ENCODE measurements at places on chromosomes 7 and 10.

DNA sequence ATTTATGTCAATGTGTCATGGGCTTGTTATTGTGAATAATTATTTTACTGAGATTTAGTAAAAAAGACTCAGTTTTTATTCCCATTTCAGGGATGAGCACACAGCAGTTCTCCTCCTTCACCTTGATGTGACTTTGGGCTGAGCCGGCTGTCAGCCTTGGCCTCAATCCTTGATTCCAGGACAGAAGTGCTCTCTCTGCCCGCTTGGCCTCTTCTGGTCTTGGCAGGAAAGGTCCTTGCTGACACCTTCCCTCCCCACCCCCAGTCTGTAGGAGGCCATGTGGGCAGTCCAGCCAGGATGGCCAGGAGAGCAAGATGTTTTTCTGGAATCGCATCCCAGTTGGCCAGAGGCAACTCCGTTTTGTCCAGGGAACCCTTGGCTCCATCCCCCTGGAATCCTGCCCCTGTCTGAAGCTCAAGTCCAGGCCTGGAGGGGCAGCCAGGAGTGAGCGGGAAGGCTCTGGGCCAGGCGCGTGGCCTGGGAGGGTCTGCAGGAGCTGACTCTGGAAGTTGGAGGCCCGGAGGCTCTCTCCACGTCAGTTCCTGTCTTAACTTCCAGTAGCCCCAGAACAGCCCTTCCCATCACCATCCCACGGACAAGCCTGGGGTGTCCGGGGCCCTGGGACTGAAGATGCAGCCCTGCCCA, 100.9 kb downstream of the PDGFA start:
- no peak for DNase-seq

GRCh38 chr10:15740261-15740660, 20.5 kb upstream of the ITGA8 start:
- no peak for DNase-seq

DNA sequence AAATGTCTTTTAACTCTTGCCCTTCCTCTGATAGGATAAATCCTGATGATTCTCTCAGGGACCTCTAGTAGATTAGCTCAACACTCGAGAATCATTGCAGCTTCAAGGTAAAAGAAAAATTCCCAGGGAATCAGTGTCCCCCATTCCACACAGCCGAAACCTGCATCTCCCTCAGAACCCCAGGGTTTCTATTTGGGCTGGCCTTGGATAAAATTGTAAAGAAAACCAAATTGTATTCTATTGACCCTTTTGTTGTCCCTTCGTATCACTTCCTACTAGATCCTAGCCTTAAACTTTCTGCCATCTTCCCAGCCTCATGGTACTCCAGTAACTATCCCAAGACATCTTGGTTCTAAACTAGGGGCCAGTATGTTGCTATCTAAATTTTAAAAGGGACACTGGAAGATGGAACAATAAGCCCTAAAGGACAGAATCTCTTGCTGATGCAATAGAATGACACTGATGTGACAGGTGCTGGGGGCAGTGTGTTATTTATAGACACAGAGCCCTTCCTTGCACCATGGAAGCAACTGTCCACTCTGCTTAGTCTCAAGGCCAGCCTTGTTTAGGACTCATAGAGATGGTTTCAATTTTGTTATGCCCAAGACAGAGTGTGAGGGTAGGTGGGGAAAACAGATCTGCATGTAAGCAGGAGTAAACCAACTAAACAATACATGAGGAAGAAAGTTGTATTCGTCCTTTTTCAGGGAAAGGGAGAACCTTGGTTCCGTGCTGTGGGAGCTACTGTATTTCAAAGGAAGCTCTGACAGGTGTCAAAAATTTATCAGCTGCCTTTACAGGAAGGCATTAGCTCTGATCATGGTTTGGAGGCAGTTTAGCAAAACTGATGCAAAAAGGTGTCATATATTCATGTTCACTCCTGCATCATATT, 7.6 kb downstream of the ASB15 start:
- no peak for DNase-seq

GRCh38 chr7:68015122-68015977, 1018.7 kb downstream of the TYW1 start:
- no peak for DNase-seq

GRCh38 chr7:72321081-72321480, 91.1 kb downstream of the CALN1 start:
- DNase-seq, result no peak

DNA sequence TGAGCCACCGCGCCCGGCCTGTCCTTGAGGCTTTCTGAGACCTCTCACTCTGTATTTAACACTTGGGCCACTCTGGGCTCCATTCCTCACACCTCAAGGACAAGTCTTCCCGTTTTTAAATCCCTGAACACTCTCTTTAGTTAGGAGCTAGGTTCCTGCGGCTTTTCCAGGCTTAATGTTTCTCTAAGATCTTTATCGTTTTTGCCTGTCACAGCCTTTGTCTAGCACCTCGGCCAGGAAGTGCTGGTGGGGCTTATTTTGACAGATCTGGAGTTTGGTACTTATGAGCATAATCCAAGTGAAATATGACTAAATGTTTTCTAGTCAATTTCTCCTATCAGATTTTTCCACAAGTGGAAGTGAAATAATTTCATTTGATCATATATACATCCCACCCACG, 186.6 kb downstream of the DPY19L1 start:
- DNase-seq, result no peak

- no peak for DNase-seq
Measured at GRCh38 chr10:92737484-92737883, 47.7 kb downstream of the HHEX start.

DNA sequence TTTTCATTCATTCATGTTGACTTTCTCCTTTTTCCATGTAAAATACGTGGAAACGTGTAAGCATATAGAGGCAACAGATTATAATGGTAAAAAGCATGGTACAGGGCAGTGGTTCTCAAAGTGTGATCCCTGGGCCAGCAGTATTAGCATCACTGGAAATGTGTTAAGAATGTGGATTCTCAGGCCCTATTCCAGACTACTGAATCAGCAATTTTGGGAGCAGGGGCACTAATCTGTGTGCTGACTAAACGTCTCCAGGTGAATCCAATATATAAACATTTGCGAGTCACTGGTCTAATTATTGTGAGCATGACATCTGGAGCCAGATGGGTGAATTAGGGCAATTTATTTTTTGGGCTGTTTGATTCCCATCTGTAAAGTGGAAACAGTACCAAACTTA, 5.1 kb upstream of the GPR158 start:
- DNase-seq, result no peak

DNA sequence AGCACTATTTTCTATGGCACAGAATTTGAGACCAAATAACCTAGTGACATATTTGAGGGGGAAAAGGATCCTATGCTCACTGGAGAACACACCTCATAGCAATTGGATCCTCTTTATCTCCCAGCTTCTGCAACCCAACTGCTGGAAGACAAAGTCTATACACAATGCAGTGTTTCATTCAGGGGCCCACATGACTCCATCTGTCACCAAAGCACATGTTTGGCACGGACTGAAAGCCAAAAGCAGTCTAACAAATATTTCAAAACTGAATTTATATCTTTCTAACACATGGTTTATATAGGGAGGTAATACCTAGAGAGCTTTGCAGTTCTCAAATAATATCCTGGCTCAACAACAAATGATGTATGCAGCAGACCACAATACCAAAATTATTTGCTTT, 39.2 kb downstream of the ADAM12 start:
- no peak for DNase-seq

DNA sequence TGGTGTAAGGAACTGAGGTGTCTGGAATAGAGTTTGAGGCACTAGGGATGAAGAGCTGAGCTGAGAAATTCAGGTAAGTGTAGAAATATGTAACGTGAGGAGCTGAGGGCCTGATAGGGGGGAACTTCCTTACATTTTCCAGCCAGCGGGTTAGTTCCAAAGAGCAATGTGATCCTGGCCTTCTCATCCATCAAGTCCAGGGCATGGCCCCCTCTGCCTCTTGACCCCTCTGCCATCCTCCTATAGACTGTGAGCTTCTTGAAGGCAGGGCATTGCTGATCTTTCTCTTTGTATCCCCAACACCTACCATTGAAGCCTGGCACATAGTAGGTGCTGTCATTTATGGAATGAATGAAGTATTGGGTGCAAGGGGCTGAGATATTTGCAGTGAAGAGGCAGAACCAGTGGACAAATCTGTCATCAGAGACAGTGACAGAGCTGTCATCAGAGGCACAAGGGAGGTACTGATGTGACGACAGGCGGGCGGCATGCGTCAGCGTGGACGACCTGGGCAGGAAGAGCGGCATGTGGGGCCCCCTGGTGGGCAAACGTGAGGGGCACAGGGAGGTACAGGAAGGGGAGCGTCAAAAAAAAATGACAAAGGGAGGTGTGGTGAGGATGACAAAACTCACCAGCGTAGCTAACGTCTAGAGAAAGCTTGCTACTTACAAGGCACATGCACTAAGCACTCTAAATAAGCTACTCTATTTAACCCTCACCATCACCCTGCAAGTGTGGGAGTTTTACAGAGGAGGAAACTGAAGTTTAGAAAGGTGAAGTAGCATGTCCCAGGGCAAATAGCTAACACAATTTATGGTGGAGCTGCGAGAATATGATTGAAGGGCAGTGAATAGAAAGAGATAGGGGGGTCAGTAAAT, 5.2 kb upstream of the CAMK2G start:
- DNase-seq, result peak; percentile 78

- DNase-seq, result no peak
Measured at GRCh38 chr7:156058248-156058647, 246.0 kb upstream of the SHH start.

DNA sequence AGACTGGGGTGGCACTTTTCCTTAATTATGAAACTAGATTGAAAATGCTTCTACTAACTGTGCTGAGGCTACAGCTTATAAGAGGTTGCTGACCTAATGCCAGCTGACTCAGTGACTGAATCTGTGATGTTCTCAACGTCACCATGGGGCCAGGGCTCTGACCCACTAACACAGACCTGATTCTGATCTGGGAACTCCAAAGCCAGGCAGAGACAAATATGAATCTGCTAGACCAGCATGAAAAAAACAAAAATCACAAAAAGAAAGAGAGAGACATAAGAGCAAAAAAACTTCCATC, 16.1 kb downstream of the USP6NL start:
- DNase-seq, result peak; percentile 11

- DNase-seq, result peak; percentile 4
Measured at GRCh38 chr7:132930881-132931280, 151.0 kb downstream of the CHCHD3 start.

DNA sequence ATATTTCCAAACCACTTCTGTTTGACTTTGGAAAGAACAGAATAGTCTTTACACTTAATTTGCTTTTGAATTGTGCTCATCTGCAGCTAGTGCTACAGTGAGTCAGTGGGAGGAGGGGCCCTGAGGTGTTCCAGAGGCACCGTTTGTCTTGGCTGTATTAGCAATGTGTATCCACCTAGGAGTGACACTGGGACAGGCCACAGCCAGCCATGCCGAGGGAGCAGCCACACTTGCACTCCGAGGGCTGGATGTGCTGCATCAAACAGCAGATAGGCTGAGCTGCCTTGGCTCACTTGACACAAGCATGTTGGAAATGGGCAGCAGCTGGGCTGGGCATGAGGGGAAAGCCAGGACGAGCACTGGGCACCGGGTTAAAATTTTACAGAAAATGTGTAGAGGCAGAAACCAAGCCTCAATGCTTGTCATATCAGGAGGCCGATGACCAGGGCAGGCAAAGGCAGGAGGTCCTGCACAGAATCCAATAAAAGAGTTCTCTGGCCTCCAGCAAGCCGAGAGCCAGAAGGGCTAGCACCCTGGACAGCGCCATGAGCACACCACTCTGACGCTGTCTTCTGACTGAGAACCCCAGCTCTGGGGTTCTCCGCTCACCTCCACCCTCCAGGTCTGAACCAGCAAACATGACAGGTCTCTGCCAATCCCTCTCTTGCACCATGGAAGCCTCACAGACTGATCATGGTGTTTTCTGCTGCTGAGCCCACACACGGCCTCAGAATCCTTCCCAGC, 163.3 kb downstream of the GRID1 start:
- no peak for DNase-seq

DNA sequence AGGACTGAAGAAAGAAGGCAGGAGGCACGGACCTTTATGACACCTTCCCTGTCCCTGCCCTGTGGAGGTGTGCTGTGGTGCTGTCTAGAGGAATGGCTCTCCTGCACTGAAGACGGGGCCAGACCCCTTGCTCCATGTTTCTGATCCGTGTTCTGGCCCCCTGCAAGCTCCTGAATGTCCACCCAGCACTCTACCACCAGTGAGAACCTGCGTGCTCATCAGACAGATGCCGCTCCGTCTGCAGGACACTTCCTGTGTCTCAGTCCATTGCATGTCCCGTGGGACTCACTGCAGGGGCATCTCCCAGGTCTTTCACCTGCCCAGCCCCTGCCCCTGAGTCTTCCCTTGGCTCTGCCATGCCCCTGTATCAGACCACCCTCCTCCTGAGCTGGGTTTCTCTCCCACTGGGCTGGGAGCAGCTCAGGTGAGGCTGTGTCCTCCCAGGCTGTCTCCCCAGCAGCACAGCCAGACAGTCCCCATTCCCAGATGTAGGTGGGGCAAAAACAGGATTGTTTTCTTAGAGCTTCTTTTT, 278.3 kb upstream of the ZNF32 start:
- DNase-seq, result no peak

Measured in hepatic stellate cell (primary cell).